Stimulated activated CD8-positive, alpha-beta memory T cell treated with anti-CD3 and anti-CD28 coated beads, Interleukin-7, amount 100 ng/mL, for 1 hour (primary cell): ENCODE measurements at places on chromosomes 3 and 15.

DNA sequence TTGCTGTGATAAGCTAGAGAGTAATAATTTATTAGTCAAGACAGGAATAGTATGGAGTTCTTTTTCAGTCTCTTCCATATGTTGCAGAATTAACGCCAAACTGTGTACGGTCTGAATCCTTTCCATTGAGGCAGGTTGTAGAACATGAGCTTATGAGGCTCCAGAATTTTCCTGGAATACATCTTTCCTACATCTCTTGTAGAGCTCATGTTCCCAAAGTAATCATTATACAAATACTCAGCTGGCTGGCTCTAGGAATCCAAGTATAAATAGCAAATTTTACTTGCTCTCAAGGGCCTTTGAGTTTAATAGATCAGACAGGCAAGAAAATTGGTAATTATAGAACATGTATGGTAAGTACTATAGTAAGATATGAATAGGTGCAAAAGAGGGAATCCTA lies 419.4 kb downstream of the RBMS3 start:
- DNase-seq, result no peak

DNA sequence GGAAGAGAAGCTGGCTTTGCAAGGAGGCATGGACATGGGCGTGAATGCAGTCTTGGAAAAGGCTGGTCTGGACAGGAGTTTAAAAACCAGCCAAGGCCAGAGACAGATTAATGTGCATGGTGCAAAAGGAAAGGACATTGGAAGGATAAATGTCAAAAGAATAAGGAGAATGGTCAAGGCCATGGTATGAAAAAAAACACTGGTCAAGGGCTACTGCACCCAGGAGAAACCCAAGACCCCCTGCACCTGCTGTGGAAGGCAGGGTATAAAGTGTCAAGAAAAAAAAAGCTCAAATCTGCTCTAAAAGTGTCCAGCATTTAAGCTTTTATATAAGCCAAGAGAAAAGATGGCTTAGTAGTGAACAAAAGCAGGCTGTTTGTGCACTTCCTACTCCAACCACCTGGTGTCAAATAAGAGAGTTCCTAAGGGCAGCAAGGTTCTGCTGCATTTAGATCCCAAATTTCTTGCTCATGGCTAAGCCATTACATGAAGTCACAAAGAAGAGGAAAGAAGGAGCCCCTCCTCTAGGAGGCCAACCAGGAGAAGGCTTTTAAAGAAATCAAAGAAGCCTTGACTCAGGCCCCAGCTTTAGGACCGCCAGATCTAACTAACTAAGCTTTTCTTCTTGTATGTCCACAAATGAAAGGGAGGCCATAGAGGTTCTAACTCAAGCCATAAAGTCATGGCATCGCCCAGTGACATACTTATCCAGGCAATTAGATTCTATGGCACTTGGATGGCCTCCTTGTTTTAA lies 16.9 kb downstream of the CCR4 start:
- DNase-seq, result no peak

GRCh38 chr15:70845602-70846360 lies 8.2 kb downstream of the LARP6 start:
- no peak for DNase-seq

DNA sequence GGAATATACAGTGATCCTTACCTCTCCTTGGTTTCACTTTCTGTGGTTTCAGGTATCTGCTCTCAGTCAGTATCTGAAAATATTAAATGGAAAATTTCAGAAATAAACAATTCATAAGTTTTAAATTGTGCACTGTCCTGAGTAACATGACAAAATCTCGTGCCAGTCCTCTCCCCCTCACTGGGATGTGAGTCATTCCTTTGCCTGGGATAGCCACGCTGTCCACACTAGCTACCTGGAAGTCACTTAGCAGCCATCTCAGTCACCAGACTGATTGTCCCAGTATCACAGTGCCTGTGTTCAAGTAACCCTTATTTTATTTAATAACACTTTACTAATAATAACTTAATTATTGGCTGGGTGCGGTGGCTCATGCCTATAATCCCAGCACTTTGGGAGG lies 15.3 kb upstream of the KLHL25 start:
- no peak for DNase-seq

DNA sequence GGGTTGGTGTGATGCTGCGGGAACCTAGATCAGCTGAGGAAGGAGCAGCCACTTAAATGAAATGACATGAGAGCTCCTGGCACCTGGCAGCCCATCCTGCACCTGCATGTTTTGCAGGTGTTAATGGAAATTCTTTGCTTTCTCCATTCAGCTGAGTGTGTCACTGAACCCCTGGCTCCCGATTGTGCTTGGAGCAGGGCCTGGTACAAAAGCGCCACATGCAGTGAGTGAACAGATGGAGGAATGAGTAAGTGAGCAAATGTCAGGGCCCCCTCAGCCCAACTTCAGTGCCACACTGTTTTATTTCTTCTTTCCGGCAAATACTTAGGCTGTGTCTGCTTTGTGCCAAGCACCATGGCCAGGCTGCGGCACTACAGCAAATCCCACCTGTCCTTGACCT lies 132.2 kb downstream of the ASB7 start:
- DNase-seq, result no peak

- DNase-seq, result no peak
Measured at GRCh38 chr3:106425026-106425425, 556.2 kb upstream of the CBLB start.

DNA sequence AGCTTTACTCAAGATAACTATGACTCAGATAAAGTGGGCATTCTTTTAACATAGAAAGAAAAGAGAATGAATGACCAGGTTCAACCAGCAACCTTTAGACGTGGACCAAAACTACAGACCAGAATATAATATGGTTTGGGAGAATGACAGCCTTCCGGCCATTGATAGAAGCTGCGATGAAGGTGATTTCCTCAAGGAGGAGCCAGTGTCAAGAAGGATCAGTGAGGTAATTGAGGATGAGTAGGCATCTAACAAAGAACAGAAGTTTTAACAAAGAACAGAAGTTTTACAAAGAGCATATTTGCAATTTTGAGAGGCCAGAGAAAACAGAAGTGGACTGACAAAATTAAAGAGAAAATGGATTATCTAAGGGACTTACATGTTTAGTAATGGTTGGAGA lies 289.0 kb upstream of the AGTR1 start:
- DNase-seq, result no peak

GRCh38 chr3:3817865-3818264 lies 18.6 kb downstream of the LRRN1 start:
- DNase-seq, result no peak

- DNase-seq, result no peak
Measured at GRCh38 chr15:61080221-61081026, 148.7 kb downstream of the RORA start.

DNA sequence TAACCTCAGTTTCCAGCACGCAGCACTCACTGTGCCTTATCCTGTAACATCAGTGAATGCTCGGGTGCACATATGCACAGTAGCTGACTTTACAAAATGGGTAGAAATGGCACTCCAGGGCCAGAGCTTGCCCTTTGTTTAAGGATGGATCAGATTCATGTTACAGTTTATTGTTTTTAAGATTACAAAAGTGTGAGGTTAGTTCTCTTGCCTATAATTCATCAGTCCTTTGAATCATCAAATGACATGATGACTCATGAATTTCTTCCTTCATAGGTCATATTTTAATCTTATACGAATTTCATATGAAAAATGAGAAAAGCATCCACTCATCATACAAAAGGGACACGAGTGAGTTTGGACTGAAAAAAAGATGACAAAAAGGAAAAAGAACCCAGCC lies 545.3 kb downstream of the GBE1 start:
- DNase-seq, result no peak

- no peak for DNase-seq
Measured at GRCh38 chr3:195352895-195353488, 82.0 kb upstream of the XXYLT1 start.
